ENCODE measurements at places on chromosomes 5 and 9.

DNA sequence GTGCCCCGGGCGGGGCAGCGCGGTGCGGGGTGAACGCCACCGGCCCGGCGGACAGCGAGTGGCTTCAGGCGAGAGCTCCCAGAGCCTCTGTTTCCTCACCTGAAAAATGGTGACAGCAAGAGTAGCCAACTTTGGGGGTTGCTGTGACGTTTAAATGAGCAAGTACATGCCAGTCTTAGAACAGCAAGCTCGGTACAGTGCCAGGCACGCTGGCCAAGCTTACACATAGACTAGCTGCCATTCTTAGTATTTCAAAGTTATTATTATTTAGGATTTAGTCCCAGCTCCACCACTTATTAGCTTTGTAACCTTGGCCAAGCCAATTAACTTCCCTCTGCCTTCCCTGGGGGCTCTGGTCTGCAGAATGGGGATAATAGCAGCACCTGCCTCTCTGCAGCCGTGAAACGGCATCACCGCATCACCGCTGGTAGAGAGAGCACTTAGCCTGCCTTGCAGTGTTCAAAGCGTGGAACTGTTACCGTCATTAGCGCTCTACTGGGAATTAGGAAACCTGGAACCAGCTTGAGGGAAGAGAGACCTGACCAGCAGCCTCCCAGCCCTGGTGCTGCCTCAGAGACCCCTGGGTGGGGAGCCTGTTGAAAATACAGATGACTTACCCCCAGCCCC is at the start of gene C9orf50:
TSS of gene C9orf50 (minus strand) at position 433 of the 627 bp plus-strand sequence. CDS start 527 bp downstream, outside the sequence.
- DNase-seq = no peak

DNA sequence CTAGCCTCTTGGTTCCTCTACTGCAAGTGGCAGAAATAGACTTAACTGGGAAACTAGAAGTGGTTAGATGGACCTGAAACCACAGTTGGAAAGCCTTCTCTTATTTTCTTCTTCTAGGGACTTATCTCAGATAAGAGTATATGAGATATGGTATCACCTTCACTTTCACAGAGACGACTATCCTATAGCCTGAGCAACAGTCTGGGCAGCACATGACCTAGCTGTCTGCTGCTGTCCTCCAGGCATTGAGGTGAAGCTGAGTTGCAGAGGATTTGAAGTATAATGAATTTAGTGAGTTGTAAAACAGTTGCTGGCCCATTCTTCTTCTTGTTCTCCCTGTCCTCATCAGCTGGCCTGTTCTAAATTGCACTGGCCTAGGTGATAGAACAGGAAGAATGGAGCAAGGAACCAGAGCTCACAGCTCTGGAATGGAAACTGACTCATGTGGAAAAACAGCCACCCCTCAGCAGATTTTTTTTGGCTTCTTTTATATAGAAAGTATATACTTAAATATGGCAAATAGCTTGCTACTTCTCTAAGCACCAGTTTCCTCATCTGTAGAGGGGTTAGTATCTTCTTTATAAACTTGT is 27.8 kb downstream of the RECK start:
- DNase-seq = no peak

DNA sequence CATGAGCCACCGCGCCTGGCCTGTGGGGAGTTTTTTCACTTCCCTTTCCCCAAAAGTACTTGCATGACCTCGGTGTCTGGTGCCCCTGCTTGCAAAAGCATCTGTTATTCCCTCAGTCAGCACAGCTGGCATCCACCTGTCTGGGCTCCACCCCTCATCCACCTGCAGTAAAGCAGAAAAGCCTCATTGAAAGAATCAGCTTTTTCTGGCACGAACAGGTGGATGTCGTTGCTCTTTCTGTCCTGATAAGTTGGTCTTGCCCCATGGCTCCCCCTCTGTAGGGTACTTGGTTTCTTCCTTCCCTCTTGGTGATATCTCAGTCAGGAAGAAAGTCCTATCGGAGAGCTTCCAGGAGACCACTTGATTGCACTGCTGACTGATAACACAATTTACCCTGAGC is 37.4 kb downstream of the WWC1 start:
- no peak for DNase-seq

GRCh38 chr9:129175825-129176633 is 2.0 kb downstream of the IER5L start:
- peak; percentile 27 for DNase-seq

GRCh38 chr9:134062461-134063087 is 5.3 kb downstream of the BRD3 start:
- no peak for DNase-seq

DNA sequence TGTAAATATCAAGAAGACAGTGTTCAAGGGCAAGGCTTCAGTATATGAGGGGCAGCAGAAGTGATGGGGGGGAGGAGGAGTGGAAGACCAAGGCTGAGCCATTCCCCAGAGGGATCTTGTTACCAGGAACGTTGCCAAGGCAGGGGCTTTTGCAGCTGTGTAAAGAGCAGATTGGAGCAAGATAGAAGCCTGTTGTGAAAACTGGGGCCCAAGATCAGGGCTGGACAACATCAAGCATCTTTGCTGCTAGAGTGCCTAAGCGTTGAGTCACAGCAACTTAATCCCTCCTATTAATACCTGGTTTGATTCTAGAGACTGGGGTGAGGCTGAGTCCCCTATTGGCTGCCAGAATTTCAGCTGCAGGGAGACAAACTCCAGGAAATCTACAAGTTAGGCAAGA is 18.4 kb upstream of the ERCC6L2 start:
- no peak for DNase-seq

GRCh38 chr5:119059740-119060255 is 11.1 kb upstream of the DMXL1 start:
- DNase-seq = no peak

- no peak for DNase-seq
These were observed 46.9 kb upstream of the TCERG1 start for GRCh38 chr5:146400201-146400600.

Measured in stimulated activated CD4-positive, alpha-beta T cell treated with anti-CD3 and anti-CD28 coated beads, Interleukin-4, amount 100 ng/mL, for 1 hour (primary cell).